RPMI7951 (cell line): ENCODE measurements at places on chromosomes 6 and 20. TPM values are rescaled to one million over a fixed set of nuclear protein-coding genes. Genes with fewer than 3 reads are reported as not detected.

GRCh38 chr6:166366921-166367320, 15.8 kb downstream of the MPC1 start:
- no peak for DNase-seq

DNA sequence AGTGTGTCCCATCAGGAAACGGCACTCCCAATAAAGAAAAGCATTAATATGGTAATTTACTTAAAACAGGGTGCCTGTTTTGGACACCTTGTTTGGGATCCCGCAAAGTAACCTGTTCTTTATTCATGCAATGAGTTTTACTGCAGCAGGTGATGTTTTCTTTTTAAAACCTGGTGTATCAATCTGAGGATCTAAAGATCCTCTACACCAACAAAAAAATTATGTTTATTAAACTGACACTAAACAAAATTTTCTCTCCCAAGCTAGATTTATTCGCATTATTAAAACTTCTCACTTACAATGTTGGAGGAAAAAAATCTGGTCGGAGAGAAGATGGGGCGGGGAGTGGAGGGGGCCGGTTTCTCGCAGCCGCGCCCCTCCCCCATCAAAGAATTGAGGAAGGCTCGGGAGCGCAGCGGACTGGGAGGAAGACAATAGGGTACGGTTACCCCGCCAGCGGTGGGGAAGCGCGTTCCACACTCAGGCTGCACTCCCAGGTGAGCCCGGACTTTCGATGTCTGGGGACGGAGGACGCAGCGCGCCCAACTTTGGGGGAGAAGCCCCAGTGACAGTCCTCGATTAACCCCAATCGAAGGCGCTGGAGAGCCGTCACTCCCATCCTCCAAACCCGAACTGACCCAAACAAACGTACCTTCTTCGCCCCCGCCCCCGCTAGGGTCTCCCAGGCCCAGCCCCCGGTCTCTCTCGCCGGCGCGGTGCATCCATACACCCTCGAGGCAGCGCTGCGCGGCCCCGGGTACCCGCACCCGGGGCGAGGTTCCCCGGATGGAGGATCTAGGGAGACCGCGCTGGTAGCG, 1.3 kb downstream of the CD24 start:
- DNase-seq, result no peak

GRCh38 chr6:25088513-25088912, 152.8 kb upstream of the RIPOR2 start:
- DNase-seq, result peak; percentile 72

ADGRB3 gene
- total RNA-seq, result under 0.01 TPM in 1 of 2 replicates, not detected in the other

DNA sequence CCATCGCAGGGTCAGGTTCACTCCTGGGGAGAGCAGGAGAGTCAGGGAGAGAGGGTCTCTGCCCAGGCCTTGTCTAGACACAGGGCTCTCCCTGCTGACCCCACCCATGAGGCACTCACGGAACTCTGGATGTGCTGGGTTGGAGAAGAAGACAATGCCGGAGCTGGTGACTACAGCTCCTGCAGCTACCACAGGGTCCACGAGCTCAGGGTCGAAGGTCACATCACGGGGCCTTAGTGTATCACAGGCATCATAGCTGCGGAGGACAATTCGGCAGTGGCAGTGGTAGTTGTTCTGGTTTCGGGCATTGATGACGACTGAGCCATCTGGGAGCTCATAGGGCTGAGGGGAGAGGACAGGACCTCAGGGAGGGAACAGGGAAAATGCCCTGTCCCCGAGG, 2.7 kb downstream of the NEU1 start:
- no peak for DNase-seq

RIMS4 gene
- not detected in 2 replicates for total RNA-seq

DNA sequence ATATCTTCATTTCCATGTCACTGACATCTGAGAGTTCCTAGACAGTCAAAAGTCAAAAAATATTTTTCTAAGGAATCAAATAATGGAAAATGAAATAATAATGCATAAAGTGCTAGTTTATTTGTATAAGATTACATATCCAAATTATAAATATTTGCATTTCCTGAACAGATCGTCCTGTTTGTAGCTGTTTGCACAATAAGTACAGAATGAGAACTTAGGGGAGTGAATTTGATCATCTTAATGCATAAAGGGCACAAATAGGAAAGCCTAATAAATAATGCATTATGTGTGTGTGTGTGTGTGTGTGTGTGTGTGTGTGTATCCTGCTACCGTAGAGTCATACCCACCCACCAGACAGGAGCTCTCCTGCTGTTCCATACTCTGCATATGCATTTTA, 521.0 kb upstream of the EPHA7 start:
- DNase-seq, result no peak

DNA sequence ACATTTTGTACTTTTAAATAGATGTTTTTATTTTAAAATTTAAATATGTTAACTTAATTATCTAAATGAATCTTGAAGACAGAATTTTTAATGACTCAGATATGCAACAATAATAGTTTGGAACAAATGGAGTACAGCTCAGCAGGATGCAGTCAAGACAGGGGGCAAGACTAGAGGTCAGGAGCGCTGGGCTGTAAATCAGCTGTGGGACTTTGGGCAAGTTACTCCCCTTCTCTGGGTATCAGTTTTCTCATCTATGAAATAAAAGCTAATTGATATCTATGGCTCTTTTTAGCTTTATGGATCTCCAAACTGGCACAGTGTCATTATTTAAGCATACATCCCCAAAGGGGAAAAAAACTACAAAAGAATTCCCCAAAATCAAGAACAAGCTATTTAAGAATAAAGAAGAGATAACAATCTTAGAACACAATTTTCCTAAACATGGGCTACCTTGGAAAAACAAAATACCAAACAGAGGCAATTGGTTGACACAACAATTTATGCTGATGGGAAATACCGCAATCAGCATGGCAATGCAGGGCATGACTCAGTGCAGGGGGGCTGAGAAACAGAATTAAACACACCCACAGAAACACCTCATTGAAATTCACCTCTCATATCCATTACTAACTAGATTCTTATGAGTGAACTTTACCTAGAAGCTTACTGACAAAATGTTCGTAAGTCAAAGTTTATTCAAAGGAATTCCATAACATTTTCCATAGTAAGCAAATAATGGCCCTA, 188.2 kb downstream of the SIM1 start:
- DNase-seq, result no peak
